ENCODE measurements at places on chromosomes 5 and 9.

GRCh38 chr5:168691891-168692290 is 112.7 kb upstream of the PANK3 start:
- no peak for DNase-seq

DNA sequence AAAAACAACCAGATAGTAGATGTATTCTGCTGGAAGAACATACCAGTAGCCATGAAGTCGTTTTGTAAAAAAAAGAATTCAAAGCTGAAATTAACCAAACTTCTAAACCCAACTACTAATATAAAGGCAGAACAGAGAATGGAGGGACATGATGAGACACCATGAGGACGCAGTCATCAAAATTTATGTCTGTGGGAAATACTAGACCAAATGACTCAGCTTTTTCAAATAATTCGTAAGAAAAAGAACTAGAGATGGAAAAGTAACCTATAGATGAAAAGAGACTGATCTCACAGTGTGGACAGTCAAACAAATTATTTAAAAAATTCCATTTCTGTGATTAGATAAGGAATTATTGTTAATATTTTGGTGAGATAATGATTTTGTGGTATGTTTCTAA is 10.3 kb downstream of the TTC23L start:
- no peak for DNase-seq

DNA sequence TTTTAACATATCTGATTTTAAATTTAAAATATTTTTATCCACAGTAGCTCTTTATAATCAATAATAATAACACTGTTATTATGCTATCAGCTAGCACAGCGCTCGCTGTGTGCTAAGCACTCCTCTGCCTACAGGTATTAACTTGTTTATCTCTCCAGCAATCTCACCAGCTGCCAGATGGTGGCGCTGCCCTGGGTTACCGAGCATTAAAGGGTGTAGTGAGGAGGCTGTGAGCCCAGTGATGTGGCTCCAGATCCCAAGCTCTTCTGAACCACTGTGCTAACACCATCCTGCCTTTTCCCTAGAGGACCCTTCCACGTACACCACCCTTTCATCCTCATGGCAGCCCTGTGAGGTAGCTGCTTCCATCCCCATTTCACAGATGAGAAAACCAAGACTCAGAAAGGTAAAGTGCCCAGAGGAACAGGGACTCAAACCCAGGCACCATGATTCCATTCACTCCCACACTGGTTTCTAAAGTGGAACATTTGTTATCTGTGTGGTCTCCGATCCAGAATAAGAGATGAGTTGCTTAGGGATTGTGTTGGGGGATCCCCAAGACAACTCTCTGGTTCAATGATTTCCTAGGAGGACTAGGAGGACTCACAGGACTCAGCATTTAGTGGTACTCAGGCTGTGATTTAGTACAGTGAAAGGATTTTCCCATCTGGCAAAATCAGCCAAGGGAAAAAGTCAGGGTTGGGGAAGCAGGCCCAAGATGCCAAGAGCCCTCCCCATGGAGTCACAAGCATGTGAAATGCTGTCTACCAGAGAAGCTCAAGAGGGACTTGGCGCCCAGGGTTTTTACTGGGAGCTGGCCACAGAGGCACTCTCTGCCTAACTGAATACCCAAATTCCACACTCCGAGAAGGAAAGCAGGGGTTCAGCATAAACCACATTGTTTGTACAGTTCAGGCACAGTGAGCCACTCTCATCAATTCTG is 7.0 kb downstream of the IGFBPL1 start:
- no peak for DNase-seq

GRCh38 chr5:91146905-91147600 is 236.1 kb downstream of the ARRDC3 start:
- no peak for DNase-seq

DNA sequence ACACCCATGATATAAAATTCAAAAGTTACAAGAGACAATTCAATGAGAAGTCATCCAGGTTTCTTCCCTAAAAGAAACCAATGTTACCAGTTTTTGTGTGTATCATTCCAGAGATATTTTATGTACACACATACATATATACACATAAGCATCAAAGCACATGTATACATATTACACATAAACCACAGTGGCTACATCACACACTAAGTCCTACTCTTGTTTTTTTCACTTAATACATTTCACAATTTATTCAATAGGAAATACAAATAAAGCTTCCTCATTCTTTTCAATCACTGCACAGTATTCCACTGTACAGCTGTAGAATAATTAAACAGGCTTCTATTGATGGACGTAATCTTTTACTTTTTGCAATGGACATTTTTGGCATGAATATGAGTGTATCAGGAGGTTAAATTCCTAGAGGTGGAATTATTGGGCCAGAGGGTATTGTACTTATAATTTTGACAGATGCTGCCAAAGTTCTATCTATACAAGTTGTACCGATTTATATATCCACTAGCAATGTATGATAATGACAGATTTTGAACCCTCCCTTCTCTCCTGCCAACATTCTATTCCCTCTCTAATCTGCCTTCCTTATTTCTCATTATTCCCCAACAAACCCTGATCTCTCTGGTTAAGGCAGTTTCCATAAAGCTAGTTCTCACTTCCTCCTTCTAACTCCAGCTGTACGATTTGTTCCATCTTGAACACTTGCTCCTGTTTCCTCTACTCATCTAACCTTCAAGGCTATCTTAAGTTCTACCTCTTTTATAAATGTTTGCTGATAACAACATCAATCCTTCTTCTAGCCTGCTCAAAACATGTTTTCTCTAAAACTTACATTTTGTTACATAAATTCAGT is 35.2 kb downstream of the MRPS27 start:
- DNase-seq, result no peak

GRCh38 chr5:150206779-150207115 is 16.9 kb downstream of the SLC6A7 start:
- no peak for DNase-seq

GRCh38 chr9:126965077-126965476 is 50.5 kb downstream of the RALGPS1 start:
- no peak for DNase-seq

- no peak for DNase-seq
Observed at GRCh38 chr5:131264451-131265099, 722 bp downstream of the CDC42SE2 start.

DNA sequence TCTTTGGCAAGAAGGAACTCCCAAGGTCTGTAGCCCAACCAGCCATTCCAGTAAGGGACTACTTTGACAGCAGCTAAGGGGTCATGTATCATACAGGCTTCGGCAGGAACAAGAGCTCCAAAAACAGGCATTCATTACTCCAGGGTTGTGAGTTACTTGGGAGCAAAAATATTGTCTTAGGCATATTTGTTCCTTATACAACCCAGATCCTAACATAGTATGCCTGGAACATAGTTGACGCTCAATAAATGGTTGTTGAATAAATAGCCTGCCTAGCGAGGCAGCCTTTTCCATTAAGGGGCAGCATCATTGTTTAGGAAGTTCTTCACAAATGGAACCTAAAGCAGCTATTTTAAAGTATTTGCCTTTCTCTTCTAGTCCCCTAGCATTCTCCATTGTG is 35.8 kb upstream of the FER start:
- no peak for DNase-seq

GRCh38 chr9:108668191-108668937 is 187.4 kb downstream of the ACTL7B start:
- no peak for DNase-seq

GRCh38 chr5:87394411-87395165 is 18.1 kb downstream of the CCNH start:
- no peak for DNase-seq

GRCh38 chr9:81822301-81822865 is 105.8 kb upstream of the SPATA31D4 start:
- no peak for DNase-seq

DNA sequence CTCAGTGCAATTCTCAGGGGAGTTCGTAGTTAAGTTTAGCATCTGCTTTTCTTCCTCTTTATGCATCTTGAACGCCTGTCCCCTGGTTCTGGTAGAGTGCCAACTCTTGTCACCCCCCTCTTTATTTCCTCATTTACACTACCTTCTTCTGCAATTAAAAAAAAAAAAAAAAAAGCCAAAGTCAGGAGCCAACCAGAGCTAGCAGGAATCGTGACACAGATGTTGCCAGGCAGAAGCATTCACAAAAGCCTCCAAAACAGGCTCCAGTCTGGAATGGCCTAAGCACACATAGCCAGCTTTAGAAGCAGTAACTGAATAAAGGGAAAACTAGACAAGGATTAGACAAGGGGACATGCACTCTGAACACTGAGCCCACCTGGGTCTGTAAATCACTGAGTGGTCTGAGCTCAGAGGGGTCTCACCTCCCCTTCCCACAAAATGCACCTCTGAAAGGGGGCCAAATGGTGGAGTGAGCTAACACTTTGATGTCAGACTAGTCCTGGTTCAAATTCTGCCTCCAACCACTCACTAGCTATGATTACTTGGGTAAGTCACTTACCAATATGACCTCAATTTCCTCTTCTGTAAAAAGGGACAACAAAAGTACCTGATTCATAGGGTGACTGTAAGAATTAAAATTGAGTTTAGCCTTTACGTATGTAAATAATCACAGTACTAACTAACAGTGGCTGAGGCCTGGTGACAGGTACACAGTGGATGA is 2.0 kb downstream of the CD74 start:
- DNase-seq, result no peak

DNA sequence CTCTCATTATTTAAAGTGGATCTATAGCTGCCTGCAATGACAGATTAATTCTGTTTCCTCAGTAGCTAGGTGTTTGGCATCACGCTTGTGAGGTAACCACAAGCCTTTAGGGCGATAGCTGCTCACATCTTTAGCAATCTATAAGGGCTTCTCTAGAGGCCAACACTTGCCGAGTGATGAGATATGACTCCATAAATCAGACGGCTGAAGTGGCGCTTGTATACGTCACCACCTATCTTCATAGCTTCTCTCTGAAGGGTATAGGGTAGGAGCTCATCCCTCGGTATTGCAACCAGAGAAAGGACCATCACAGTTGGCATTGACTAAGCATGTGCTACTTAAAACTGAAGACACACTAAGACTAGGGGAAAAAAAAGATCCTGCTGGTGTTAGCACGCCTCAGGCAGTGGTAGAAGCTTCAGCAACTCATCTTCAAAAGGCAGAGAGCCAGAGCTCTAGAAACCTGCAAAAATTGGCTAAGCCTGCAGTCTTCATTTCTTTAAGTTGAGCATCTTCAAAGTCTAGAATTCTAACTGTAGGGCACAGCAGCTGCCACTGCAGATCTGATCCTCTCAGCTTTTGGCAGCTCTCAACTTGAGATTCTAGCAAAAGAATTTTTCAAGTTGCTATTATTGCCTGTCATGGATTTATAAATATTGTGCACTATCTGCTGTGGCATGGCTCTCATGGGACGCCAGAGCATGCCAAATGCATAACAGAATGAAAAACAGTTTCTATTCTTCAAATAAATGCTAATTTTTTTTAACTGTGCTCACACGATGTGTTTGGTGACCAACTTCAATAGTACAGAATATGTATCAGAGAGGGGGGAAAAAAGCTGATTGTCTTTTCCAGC is 37.5 kb downstream of the PSMB7 start:
- DNase-seq, result no peak

DNA sequence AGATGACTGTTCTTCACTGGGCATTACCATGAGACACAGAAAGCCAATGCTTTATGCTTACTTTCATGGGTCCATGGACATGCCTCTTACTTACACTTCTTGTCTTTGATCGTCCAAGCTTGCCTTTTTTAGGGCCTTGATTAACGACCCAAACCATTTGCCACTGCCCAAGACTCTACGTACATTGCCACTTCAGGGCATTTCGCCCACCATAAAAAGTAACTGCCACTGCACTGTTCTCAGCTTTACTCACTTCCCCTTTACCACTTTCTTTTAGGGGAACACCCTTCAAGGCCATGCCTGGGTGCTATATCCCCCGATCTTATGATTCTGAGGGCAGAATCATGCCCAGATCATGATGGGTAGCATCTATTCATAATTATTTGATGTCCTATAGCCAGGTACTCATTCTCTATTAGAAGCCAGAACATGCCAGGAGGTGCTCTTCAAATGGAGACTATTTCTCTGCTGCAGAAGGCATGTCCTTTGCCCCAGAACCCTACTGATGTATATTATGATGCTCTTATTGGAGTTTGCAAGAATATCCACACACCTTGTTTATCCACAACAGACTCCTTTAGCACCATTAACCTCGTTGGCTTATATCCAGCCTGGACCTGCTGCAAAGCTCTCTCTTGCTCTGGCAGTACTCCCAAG is 64.1 kb upstream of the RAD23B start:
- DNase-seq, result no peak

GRCh38 chr5:54965806-54966205 is 19.6 kb downstream of the ESM1 start:
- no peak for DNase-seq

DNA sequence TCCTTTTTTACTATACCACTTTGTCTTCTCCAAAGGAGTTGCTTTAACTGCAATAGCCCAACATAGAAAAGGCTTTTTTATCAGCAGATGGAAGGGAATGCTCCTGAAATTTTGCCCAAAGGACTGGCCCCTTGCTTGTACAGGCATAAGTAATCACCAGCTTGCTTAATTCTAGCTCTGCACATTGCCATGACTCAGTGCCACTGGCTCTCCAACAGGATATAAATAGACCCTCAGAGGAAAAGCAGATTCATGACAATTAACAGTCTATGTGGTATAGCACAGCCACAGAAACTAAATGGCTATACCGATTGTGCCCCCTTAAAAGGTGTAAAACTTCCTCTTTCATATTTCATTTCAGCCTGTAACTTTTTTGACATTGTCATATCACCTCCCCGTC is 227.0 kb downstream of the ZNF608 start:
- no peak for DNase-seq

DNA sequence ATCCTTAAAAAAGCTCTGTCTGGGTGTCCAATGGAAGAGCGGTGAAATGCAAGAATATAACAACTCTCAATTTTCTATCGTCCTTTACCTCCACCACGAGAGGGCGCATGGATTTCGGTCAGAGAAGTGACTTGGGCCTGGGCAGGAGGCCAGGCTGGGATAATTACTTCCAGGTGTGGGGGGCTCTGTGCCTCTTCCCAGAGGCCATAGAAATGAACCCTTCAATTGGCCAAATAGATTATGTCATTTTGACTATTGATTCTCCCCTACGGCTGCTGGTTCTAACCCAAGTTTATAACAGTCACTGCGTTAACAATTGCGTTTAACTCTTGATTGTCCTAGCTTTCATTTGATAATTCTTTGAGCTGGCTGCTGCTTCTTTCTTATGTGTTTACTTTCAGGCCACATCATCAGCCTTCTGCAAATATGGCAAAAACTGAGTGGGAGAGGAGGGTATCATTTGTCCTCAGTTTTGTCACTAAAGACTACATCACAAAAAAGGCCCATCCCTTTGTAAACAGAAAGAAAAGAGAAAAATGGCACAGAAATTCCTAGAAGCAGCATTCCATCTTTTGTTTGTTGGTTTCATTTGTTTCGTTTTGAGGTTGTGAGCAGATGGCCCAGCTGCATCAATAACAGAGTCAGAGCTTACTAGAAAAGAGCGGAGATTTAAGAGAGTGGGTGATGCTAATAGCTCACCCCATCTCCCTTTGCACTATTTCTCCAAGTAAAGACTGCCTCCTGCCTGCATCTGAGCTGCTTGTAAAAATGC is 45.4 kb upstream of the ZFR start:
- DNase-seq, result peak; percentile 48

DNA sequence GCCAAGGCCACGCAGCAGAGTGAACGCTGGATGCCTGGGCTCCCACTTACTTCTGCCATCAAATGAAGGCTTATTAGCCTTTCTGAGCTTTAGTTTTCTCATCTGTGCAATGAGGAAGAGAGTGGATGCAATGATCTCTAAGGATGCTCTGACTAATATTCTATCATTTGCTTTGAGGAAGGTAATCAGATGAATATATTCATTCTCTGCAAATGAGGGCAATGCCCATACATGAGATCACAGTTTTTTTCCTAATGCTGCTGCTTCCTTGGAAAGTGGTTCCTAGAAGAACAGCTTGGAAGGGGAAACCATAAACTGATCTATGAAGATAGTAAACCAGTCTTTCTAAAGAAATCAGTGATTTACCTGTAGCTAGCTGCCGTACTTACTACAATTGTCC is 152.4 kb downstream of the NSG2 start:
- DNase-seq, result no peak
